ENCODE measurements at places on chromosomes 3 and 15. TPM values are rescaled to one million over a fixed set of nuclear protein-coding genes. Genes with fewer than 3 reads are reported as not detected.
A peak's percentile ranks its signal among the peaks of the same experiment; 100 is the strongest.

The COPG1 gene
- 173 TPM for total RNA-seq

The PGBD4 gene
- 1.8 TPM for total RNA-seq

The GABRG3 gene
- total RNA-seq, result not detected

The C3orf49 gene
- total RNA-seq, result not detected

The CCR8 gene
- total RNA-seq, result 0.19 TPM

The FYCO1 gene
- total RNA-seq, result 39.1 TPM

The HIGD2B gene
- total RNA-seq, result not detected

The PFKFB4 gene
- total RNA-seq, result 4.6 TPM

The FBXO40 gene
- not detected for total RNA-seq

The RBPMS2 gene
- total RNA-seq, result 8.2 TPM

- DNase-seq, result peak; percentile 10
Observed at GRCh38 chr15:35810007-35810406, 264.0 kb upstream of the DPH6 start.

DNA sequence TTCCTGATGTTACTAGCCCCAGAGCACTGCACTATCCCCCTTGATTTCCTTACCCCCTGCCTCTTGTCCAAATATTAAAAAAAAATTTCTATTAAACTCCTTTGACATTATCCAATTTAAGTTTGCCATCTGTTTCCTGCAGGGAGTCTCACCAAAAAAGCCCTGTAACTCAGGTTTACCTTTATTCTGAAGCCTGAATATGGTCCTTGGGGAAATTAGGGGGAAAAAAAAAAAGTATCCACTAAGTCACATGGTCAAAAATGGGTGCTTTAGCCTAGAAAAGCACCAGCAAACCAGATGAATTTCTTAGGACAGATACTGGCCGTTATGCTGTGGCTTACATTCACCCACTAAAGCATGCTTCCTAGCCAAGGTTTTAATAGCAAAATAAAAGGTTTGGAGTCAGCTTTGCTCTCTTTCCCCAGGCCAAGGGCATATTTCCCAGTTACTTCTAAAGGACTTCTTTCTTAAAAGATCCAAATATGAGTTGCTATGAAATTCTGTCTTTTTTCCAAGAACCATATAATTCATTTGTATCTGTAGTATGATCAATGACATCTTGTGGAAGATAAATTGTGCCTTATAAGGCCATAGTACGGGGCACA lies 394.9 kb downstream of the LSAMP start:
- DNase-seq, result no peak

- no peak for DNase-seq
Observed at GRCh38 chr15:25939122-25939521, 76.0 kb upstream of the ATP10A start.

DNA sequence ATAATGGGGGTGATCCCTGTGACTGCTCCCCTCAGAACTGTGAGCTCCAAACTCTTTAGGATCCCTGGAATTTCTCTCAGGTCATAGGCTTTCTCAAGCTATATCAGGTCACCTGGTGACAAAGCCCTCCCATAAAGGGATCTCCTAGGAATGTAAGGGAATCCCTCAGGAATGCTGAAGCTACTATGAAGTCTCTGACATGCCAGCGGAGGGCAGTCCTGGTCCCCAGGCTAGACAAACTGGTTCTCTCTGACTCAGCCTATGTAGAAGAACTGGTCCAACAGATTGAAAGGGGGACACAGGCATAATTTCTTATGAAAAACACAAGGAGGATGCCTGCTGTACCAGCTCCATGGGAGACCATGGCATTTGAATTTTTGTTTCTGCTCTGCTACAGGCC lies 6.7 kb downstream of the LPCAT4 start:
- DNase-seq, result no peak

- no peak for DNase-seq
Observed at GRCh38 chr3:52063026-52063723, 6.8 kb upstream of the DUSP7 start.

DNA sequence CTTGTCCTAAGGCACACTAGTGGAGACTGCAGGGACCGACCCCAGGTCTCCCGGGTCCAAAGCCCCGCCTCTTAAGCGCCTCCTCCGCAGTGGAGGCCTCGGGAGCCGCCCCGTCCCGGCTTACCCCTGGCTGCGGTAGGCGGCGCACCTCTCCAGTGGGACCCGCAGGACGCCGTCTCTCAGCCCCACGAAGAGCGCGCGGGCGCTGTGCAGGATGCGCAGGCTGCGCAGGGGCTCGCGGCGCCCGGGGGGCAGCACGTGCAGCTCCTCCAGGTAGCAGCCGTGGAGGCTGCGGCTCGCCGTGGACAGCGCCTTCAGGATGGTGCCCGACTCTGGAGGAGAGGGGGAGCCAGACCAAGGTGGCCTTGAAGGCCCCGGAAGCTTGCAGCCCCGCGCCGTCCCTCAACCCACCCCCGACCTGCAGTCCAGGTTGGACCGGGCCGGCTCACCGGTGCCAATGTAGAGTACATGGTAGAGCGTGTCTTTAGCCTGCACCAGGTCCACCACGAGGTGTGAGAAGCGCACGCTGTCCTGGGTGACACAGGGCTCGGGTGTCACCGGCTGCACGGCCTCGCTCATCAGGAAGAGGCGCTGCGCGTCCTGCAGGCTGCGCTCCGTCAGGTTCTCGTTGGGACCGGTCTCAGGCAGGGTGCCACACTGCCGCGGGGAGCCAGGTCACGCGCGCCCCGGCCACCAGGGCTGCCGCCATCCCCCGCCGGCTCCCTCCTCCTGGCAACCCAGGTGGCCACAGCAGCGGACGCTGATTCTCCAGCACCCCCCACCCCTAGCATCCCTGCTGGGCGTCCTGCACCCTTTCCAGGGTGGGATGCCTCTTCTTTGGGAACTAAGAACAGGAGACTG lies 105.5 kb downstream of the SEMA5B start:
- peak; percentile 61 for DNase-seq

- DNase-seq, result no peak
Observed at GRCh38 chr3:72137865-72138861, 353.2 kb upstream of the PROK2 start.

- no peak for DNase-seq
Observed at GRCh38 chr3:78888635-78889034, 879.2 kb downstream of the ROBO1 start.

DNA sequence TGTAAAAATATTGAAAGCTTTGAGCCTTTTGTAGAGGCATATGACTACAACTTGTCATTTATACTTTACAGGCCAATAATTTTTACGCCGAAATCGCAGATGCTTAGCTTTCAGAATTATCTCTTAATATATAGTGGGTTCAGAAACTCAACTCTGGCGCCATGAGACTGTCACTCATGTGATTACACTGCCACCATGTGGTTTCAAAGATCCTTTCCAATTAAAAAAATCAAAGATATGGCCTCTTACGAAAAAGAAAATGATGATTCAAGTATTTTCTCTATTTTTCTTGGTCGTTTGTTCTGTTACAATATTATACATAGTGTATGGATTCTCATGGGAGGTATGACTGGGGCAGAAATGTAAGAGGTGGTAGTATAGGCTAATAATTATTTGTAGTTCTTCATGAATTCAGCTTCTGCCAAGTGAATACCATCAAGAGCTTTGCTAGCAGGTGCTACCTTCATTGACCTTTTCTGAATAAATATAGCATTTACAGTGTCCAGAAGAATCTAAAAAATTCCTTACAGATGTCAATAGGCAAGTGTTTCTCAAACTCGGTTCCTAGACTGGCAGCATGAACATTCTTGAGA lies 751.7 kb upstream of the GOLIM4 start:
- no peak for DNase-seq

DNA sequence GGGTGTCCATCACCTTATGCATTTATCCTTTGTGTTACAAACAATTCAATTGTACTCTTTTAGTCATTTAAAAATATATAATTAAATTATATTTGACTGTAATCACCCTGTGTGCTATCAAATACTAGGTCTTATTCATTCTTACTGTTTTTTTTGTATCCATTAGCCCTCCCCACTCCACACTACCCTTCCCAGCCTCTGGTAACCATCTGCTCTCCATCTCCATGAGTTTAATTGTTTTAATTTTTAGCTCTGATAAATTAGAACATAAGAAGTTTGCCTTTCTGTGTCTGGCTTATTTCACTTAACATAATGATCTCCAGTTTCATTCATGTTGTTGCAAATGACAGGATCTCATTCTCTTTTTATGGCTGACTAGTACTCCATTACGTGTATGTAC lies 16.8 kb downstream of the C3orf20 start:
- DNase-seq, result no peak

DNA sequence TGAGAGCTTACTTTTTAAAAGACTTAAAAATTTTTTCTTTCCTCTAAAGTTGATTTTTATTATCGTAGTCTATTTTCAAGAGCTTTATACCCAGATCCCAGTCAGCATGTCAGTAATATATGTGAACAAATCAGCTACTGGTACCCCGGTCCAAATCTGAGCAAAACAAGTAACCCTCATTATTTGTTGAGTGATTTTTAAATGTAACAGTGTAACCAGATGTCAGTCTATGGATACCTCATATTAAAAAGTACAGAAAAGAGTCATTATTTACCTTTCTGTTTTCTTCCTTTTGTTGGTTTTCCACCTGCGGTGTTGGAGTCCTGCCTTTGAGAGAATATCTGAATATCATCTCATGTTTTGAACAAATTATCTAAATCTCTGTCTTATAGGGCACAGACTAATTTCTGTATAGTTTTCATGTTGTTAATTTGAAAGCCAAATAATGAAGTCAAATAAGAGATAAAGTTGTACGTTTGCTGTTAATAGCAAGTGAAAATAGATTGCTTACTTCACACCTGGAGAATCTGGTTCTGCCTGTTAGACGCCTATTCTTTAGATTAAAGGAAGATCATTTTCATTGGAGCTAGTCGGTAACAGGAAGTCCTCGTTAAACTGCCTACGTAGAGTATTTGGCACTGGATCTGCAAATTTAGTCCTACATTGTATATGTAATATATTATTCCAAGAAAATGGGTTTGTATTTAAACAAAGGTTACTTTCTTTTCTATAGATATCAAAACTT lies at the start of gene STX19:
Gene STX19 (minus strand): TSS at position 505 of the 745 bp plus-strand sequence. CDS start 13,328 bp downstream, outside the sequence.
- DNase-seq, result no peak

GRCh38 chr15:65857718-65858402 lies 11.4 kb upstream of the RAB11A start:
- no peak for DNase-seq

DNA sequence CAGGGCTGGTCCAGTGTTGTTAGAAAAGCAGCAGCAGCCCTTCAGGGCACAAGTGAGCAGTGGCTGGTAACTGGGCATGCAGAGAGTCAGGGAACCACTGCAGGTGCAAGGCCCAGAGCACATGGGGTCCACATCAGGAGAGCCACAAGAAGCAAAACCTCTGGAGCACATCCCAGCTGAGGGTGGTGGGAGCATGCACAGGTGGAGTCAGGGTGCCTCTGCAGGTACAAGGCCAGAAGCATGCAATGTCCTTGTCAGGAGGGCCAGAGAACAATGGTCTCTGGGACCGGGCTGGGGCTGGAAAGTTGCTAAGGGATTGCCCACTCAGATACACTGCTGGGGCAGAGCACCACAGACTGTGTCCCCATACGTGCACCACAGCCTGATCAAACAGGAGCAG lies 226.1 kb upstream of the UBE2E2 start:
- DNase-seq, result no peak

DNA sequence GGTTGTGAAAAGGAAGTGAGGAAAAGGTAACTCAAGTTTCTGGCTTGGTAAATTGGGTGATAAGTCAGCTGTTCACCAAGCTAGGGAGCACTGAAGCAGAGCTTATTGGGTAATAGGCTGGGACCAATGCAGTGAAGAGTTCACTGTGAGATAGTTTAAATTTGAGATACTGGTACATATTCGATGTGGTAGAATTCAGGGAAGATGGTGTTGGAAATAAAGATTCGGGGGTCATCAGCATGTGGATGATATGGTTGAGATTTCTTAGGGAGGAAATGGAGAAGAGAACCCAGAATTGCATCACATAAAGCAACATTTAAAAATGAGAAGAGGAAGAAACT lies 16.9 kb downstream of the MME start:
- no peak for DNase-seq

DNA sequence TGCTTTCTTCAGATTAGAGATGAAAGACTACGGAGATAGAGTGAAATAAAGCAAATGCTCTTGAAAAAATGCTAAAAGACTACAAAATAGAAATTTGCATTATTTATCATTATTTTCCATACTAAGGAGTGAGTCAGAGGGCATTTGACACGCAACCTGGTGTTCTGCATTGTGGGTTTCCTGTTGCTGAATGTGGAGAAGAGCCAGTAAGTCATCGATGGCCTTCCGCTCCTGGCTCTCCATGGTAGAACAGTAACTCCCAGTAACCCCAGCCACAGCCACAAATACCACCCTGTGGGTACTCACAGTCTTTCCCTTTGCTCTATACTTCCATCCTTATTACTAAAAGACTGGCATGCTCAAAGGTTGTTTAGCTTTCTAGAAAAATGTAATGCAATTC lies 61.5 kb downstream of the CGGBP1 start:
- DNase-seq, result peak; percentile 12

- DNase-seq, result peak; percentile 66
Observed at GRCh38 chr3:157127831-157128767, 31.8 kb downstream of the CCNL1 start.

GRCh38 chr15:65266469-65266868 lies 20.2 kb downstream of the PARP16 start:
- no peak for DNase-seq

DNA sequence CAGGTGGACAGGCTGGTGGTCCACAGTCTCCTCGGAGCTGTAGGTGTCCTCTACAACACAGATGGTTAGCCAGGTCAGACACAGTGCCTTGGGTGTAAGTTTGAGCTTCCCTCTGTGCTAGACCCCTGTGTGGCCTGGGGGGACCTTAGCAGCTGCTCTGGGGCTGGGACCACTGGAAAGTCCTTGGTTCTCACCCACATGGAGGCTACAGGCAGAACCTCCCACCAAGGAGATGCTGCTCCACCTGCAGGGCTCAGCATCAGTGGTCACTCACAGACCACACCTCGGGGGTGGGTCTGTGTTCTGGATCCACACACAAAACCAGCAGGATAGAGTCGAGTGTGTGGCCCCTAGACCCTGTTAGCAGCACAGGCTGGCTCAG lies 8.4 kb downstream of the RASL12 start:
- DNase-seq, result no peak

- peak; percentile 76 for DNase-seq
Observed at GRCh38 chr15:96321639-96322535, 8.6 kb upstream of the NR2F2 start.

Measured in kidney (tissue), 22 donors.